RPMI7951 (cell line): ENCODE measurements at places on chromosomes 6 and 20. TPM values are rescaled to one million over a fixed set of nuclear protein-coding genes. Genes with fewer than 3 reads are reported as not detected.

Gene DAAM2
- 4.0 and 5.4 TPM in 2 replicates for total RNA-seq

Gene PRSS16
- 0.36 TPM in 1 of 2 replicates, not detected in the other for total RNA-seq

Gene CCM2L
- total RNA-seq = not detected in 2 replicates

DNA sequence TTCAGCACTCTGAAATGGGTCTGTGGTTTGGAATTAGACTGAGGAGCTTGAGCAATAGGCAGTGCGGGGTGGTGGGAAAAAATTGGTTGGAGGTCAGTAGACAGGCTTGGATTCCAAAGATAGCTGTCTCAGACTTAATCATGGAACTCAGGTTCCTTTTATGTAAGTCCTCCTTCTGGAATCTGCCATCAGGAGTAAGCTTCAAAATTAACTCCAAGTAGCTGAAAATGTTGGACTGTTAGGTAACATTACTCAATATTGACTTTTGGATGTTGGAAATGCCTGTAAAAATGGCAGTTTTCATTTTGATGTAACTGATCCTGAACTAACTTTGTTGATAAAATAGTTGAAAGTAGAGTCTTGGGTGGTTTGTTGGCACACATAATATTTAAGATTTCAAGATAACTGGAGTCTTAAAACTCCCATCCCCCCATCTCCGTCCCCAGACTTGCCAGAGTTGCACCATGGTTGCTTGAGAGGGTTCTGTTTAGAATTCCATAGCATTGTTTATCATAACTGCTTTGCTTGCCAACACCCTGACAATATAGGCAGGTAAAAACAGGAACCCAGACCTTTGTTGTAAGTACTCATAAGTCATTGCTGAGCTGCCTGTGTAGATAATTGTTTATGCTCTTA, 83.0 kb downstream of the PHF20 start:
- DNase-seq = no peak

DNA sequence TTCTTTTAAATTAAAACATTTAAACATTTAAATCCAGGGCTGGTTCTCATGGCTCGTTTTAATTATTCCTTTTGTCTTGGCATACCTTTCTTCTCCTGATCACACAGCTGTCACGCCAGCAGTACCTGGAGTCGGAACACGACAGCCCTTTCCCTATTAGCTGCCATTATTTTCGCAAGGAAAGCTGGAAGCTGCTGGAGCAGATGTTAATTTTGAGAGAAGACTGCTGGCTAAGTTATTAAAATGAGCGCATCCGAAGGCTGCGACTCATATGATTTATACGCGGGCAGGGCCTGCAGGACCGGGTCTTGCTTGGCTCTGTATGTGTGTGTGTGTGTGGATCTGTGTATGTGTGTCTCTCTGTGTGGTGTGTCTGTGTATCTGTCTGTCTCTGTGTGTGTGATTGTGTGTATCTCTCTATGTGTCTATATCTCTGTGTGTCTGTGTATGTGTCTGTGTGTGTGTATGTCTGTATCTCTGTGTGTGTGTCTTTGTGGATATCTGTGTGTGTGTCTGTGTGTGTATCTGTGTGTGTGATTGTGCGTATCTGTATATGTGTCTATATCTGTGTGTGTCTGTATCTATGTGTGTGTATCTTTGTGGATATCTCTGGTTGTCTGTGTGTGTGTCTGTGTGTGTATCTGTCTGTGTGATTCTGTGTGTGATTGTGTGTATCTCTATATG, 191.5 kb downstream of the CDH4 start:
- DNase-seq = no peak

DNA sequence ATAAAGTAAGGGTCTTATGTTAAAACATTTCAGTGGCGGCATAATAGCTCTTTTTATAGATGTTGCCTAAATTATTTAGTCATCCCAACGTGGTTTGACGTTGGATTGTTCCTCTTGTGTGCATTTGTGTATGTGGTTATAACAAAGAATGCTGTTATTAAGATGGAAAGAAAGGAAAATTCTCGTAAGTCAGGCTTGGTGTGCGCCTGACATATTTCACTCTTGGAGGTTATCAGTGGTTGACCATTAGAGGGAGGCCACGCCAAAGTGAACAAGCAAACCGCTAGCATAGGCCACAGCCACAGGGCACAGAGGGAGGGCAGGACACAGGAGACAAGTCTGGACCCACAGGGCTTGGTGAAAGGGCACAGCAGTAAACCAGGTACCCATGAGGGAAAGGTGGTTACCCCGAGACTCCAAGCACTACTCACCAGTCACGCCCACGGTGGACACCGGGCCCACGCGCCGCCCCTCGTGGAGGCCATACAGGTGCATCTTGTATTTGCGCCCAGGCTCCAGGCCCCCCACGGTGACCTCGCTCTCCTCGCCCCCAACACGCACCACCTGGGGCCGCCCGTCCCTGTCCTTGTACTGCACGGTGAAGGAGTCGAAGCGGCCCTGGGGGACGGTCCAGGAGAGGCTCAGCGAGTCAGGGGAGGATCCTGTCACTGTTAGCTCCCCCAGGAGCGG, 22.9 kb downstream of the CYP21A2 start:
- DNase-seq = peak; percentile 52

- DNase-seq = peak; percentile 78
Observed at GRCh38 chr20:60046011-60046413, 87.8 kb downstream of the CDH26 start.

DNA sequence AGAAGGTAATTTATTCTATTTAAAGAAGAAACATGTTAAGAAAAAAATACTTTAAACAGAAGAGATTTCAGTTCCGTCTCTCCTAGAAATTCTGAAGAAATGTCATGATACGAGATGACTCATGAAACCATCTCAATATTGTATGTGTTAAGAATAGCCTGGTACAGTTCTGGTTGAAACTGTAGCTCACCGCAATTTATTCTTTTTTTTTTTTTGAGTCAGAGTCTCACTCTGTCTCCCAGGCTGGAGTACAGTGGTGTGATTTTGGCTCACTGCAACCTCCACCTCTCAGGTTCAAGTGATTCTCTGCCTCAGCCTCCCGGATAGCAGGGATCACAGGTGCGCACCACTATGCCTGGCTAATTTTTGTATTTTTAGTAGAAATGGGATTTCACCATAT, 103.3 kb downstream of the ARHGAP18 start:
- DNase-seq = peak; percentile 75

GRCh38 chr6:76852776-76853175, 610.5 kb downstream of the HTR1B start:
- peak; percentile 64 for DNase-seq

DNA sequence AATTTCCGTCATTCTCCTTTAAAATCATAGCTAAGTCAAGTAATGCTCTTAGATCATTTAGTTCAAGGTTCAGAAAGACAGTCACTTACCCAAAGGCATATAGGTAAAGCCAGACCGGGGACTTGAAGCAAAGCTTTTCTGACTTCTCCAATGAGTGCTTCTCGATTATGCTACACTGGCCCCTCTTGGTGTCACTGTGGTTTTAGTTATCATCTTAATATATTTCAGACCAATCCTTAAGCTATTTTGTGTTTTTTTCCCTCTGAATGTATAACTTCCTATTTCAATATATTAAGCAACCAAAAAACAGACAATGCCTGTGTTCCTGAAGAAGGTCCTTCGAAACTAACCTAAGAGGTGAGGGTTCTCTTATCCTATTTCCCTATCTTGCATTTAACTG, 3.9 kb downstream of the PRDM1 start:
- peak; percentile 61 for DNase-seq

DNA sequence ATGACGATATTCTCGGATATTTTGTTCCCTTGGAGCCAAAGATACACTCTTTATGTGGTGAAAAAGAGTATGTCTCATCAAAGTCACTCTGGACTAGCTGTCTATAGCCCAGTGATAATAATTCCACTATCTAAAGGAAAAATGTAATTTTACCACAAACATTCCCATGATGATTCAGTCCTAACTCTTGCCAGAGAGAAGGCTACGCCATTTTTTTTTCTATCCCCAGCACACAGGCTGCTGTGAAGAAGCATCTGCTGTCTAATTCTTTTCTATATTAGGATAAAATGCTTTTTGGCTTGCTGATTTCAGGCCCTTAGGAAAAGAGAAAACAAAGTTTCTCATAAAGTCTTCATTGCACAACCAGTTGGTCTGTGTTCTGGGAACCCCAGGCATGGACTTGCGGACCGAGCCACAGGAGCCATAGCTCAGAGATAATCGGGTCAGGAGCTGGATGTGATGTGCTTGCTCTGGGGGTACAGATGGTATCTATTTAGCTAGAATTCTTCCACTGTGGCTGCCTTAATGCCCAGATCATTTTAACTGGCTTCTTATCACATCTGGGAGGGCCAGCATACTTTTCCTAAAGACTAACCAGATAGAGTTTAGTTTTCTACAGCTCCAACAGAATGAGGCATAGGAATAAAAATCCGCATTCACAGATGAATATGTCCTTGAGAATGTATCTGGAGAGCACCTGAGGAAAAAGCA, 683.7 kb upstream of the ID4 start:
- peak; percentile 1 for DNase-seq
